Activated CD8-positive, alpha-beta memory T cell treated with anti-CD3 and anti-CD28 coated beads for 4 hours (primary cell): ENCODE measurements at places on chromosomes 2 and 18.
A peak's percentile ranks its signal among the peaks of the same experiment; 100 is the strongest.

- no peak for DNase-seq
These were observed 18.0 kb upstream of the GLS start for GRCh38 chr2:190862571-190862991.

DNA sequence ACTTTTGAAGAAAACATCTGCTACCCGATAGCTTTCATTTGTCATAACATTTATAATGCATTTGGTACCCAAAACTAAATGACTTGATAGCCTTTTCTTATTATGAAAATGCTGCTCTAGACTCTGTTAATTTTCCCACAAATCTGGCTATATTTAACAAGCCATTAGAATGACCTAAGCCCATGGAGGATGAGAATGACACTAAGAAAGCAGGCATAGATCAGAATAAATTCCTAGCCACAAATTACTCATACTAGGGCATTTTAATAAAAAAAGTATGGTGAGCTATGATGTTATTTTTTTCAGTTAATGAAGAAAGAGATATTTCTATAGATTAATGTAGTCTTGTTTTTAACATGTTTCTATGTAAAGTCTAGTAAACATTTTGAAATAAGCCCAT lies 1728.3 kb downstream of the SUCLG1 start:
- no peak for DNase-seq

DNA sequence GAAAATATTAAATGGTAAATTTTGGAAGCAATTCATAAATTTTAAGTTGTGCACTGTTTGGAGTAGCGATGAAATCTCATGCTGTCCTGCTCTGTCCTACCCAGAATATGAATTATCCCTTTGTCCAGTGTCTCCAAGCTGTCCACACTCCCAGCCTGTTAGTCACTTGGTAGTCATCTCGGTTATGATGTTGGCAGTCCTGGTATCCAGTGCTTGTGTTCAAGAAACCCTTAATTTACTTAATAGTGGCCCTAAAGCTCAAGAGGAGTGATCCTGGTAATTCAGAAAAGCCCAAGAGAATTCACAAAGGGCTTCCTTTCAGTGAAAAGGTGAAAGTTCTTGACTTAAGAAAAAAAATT lies 71.8 kb upstream of the STAM2 start:
- DNase-seq = no peak

DNA sequence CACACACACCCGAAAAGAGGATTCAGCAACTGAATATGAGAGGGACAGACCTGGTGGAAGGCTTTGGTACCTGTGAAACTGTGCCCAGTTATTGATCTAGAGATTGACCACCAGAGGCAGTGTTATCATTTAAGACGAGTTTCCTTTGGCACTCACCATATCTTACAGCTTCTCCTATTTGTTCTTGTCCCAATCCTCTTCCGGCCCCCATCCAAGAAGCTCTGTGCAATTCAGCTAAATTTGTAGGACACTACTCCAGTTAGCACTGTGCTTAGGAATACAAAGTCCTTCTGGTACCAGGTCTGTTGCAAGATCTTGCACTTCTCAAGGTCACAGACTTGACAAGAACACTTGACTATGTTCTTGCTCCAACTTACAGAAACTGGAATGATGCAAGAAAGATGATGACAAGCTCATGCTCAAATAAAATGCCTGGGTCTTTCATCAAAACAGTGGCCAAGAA lies 177.7 kb downstream of the TMEM247 start:
- DNase-seq = no peak

DNA sequence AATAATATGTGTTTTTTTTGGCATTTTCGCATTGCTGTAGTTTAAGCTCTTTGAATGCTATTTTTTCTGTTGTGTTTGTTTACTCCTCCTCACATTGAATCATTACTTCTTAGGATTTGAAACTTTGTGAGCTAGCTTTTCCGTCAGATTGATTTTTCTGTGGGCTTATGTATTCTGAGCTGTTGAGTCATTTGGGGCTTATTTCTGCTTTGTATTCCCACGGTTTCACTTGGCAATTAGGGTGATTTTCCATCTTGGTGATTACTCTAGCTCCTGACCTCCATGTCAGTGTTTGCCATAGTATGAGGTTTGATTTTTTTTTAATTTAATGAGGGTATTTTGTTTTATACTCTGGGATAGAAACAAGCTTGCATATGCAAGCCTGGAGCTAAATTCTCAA lies 200.0 kb downstream of the CCDC102B start:
- no peak for DNase-seq

- DNase-seq = no peak
These were observed 88.4 kb downstream of the EHD3 start for GRCh38 chr2:31322371-31322770.

- DNase-seq = no peak
These were observed 104.3 kb upstream of the CNGA3 start for GRCh38 chr2:98242003-98242402.

GRCh38 chr2:80638783-80639182 lies 334.2 kb upstream of the LRRTM1 start:
- DNase-seq = no peak

DNA sequence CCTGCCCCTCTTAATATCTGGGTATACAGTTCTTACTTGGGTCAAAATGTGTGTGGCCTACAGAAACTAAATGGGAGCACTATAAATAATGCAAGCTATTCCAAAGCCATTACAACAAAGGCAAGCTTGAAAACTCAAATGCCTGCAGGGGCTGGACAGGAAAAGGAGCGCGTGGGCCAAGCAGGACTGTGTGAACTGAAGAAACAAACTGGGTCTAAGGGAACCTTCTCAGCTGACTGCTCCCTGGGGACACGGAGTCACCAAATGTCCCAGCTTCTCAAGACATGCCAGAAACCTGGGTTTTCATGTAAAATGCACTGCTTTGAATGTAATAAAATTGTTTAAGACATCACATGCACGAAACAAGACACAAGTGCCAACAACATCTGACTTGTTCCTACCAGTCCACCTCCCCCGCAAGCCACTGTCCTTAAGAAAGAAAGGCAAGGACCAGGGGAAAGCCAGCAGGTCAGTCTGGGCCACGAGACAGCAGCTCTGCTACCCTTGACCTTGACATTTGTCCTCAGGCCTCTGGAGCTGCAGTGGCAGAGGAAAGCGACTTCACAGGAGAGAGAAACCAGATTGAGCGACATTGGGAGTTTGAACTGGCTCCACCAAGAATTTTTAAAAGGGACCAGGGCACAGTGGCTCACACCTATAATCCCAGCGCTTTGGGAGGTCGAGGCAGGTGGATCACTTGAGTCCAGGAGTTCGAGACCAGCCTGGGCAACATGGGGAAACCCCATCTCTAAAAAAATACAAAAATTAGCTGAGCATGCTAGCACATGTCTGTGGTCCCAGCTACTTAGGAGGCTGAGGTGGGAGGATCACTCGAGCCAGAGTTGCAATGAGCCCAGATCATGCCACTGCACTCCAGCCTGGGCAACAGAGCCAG lies 89.7 kb upstream of the SH3BP4 start:
- DNase-seq = no peak

DNA sequence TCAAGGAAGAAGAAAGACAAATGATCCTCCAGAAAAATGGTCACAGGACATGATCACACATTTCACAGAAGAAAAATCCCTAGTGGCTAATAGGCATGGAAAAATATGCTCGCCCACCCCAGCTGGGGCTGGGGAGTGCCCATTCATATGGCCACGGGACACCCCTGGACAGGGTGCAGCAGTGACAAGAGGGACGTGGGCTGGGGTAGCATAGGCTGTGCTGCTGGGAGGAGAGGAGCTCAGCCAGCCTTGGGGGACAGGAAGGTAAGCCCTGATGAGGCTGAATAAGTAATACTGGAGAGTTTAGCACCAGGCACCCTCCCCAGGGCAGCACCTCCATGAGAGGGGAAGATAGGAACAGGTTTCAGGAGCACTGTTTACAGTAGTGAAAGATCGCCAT lies 254.9 kb upstream of the HS6ST1 start:
- no peak for DNase-seq

GRCh38 chr18:79422022-79422782 lies 26.5 kb downstream of the NFATC1 start:
- no peak for DNase-seq

- DNase-seq = no peak
These were observed 117.3 kb downstream of the TTC27 start for GRCh38 chr2:32745191-32745590.

GRCh38 chr18:28511413-28511821 lies 334.5 kb upstream of the CDH2 start:
- DNase-seq = no peak

DNA sequence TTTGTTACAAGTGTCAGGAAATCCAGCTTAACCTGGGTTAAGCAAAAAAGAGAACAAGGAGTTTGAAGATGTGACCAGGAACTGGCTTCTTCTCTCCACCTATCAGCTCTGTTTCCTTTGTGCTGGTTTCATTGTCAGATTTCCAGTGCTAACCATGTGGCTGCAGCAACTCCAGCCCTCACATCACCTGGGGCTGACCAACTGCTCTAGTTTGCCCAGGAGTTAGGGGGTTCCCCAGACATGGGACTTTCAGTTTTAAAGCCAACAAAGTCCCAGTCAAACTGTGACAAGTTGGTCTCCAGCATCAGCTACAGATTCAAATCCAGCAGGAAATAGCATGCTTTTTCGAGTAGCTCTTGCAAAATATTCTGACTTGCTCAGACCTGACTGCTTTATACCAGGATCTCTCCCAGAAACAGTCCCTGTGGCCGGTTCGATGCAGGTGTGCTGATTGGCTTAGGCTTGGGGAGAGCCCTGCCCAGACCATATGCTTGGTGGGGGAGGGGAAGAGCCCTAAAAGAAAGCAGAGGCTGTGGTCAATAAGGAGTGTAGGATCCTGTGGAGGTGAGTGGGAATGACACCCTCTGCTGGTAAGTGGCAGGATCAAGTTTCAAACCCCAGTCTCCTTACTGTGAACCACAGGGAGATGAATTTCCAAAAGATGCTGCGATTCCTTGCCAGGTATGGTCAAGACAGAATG lies 49.5 kb downstream of the KCNE4 start:
- DNase-seq = no peak

GRCh38 chr2:118940486-118941120 lies 1.4 kb upstream of the MARCO start:
- no peak for DNase-seq

GRCh38 chr2:229635371-229635680 lies 79.0 kb downstream of the DNER start:
- DNase-seq = no peak

GRCh38 chr2:149167001-149167780 lies 128.7 kb downstream of the LYPD6B start:
- peak; percentile 29 for DNase-seq

DNA sequence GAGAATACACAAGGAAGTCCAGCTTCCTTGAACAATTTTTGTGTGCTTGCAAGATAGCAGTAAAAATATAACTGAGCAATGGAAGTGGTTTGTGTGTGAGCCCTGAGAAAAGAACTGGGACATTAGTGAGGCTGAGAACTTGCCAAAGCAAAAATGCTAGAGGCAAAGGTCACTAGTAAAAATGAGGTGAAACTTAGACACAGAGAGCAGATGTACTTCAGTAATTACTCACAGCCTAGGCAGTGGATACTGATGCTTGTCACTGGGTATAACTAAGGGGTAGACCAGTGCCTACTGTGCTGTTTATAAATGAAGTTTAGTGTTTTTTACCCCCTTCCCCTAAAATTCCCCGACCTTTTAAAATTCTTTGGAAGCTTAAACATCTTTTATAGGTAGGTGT lies 450.1 kb downstream of the LPIN1 start:
- no peak for DNase-seq

DNA sequence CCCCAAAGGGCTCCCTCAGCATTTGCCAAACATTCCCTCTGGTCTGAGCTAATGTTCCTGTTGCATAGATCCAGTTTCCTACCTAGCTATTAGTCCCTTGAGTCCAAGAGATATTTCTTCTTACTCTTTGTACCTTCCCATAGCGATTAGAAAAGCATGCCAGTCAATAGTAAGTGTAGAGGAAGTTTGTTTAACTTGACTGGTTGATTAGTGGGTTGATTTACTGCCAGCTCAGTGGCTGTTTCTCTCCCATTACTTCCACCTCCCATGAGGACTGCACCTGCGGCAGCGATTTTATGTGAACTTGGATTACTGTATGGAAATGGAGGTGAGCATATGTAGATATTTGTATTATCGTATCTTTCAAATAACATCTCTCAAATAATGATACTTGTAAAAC lies 1748.4 kb upstream of the CELF4 start:
- DNase-seq = no peak

GRCh38 chr18:36693931-36694620 lies 134.7 kb downstream of the TPGS2 start:
- DNase-seq = no peak

GRCh38 chr2:9984217-9984739 lies 32.8 kb downstream of the GRHL1 start:
- DNase-seq = no peak

- DNase-seq = no peak
These were observed 77.0 kb upstream of the GALNT3 start for GRCh38 chr2:165871025-165871424.

DNA sequence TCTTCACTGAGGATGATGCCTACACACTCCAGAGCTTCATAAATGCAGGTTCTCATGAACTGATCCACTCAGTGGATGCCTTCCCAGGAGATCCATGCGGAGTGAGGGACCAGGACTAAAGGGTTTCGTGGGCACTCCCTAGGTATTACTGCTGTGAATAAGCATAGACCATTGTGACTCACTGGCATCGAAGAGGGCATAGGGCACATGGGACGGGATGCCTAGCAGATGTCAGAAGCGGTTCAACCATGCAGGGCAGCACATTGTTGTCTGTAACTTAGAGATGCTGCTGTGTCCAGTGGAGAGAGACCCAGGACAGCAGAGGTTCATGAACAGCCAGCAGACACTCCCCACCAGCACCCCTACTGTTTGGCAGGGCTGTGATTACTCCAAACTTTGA lies 17.2 kb downstream of the GKN2 start:
- DNase-seq = no peak

DNA sequence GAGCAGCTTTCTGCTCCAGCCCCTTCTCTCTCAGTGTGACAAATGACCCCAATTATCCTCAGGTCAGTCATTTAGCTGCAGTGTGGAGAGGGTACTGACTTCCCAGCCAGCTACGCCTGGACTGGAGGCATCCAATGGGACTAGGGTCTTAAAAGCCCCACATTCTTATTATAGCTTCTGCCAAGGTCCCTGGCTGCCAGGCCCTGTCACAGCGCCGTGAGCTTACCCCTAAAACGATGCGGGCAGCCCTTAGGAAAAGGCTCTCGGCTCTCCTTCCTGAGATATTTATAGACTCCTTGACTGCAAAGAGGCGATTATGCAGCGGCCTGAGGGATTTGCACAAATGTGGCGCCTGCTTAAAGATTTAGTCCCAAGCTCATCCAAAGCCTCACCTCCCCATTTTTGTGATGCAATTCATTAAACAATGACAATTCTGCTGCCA lies 69.2 kb upstream of the EDAR start:
- DNase-seq = no peak

GRCh38 chr2:69601179-69601612 lies 42.3 kb downstream of the AAK1 start:
- no peak for DNase-seq

- DNase-seq = no peak
These were observed 11.2 kb upstream of the SULT1C3 start for GRCh38 chr2:108228537-108228936.

DNA sequence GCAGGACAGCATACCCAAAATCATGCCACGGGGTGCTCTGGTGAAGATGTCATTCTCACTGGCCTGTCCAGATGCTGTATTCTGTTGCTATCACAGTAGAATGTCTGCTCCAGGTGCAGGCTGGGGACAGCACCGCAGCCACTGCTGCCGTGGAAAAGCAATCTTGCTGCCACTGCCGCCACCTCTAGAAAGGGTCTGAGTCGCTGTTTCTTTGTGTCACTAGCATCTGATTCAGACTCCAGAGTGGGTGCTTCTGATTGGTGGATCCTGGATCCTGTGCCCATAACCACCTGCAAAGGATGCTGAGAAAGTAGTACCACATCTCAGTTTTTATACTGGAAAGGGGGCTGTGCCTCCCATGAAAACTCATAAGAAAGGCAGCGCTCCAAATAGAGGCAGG lies 45.3 kb upstream of the CTLA4 start:
- DNase-seq = no peak

GRCh38 chr2:118711603-118712002 lies 135.8 kb downstream of the EN1 start:
- no peak for DNase-seq
